ENCODE measurements at places on chromosomes 12 and 14.

DNA sequence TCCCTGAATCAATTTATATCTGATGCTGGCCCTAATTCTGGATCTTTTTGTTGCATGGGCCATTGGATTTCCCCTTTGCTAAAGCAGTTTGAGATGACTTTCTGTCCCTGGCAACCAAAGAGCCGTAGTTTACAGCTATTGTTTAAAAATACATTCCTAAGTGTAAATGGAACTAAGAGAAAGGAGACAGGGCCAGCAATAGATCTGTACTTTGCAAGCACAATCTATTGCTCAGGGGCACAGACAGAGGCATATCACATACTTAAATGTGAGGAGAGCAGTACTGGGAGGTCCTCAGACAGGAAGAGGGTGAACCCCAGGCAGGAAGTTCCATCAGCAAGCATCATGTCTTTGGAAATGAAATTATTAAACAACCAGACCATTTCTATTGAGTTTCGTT lies 126.6 kb downstream of the ZFP36L1 start:
- no peak for DNase-seq

GRCh38 chr14:96086574-96087077 lies 47.5 kb downstream of the C14orf132 start:
- no peak for DNase-seq

GRCh38 chr12:117028254-117028653 lies 71.0 kb downstream of the TESC start:
- DNase-seq, result no peak

DNA sequence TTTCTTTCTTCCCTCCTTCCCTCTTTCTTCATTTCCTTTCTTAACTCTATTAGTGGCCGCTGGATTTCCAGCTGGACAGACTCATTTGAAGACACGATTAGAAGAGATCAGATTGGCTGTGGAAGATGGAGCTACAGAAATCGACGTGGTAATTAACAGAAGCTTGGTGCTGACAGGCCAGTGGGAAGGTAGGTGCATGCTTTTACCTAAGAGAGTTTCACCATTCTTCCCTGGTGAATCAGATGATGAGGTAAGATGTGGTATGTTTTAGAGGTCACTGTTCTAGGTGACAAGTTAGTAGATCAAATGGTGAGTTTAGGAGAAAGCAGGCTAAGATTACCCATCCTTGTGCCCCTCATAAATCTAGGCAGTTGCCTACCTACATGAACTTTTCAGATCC lies 51.6 kb downstream of the DERA start:
- DNase-seq, result no peak

DNA sequence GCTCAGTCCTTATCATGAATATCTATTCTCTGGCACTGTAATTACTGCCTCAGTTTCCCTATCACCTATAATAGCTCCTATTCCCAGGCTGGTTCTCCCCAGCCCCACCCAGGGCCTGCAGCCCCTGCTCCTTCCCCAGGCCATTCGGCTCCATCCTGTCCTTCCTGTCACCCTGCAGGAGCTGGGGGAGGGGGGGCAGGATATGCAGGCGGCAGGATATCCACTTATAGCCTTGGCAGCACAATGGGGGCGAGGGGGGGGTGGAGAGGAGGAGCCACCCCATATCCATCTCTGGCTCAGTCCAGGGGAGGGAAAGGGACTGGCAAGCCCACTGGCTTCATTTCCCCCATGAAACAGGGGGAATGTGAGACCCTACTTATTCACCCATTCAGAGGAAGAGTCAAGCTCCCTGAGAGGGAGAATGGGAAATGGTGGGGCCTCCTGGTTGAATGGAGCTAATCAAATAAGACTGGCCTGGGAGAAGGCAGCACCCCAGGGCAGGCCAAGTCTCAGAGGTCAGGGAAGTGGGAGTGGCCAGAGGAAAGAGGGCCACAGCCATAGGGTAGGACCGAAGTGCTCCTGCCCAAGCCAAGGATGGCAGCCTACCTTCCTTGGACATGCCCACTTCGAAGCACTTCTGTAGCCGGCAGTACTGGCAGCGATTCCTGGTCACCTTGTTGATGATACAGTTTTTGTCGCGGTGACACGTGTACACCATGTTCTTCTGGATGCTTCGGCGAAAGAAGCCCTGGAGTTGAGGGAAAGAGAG lies 7.8 kb upstream of the ITGB7 start:
- no peak for DNase-seq

- no peak for DNase-seq
These were observed 335.1 kb downstream of the GPHN start for GRCh38 chr14:66842911-66843512.

DNA sequence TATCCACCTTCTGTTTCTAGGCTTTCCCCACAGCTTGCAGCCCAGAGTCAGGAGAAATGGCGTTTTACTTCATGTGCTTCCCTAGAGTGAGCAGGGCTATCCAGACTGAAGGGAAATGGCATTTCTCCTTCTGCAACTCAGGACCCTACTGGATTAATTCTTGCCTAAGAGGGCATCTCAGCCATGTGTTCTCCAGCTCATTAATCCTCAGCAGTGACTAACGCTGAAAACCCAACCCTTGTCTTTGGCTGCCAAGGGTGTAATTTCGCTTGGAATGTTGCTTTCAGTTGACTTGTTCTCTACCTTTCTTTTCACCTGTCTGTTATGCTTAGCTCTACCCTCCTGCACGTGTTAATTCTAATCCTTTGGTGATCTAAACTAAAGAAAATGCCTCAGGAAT lies 21.0 kb upstream of the EMP1 start:
- DNase-seq, result no peak

- no peak for DNase-seq
These were observed 22.6 kb upstream of the DRAM1 start for GRCh38 chr12:101854747-101855146.

DNA sequence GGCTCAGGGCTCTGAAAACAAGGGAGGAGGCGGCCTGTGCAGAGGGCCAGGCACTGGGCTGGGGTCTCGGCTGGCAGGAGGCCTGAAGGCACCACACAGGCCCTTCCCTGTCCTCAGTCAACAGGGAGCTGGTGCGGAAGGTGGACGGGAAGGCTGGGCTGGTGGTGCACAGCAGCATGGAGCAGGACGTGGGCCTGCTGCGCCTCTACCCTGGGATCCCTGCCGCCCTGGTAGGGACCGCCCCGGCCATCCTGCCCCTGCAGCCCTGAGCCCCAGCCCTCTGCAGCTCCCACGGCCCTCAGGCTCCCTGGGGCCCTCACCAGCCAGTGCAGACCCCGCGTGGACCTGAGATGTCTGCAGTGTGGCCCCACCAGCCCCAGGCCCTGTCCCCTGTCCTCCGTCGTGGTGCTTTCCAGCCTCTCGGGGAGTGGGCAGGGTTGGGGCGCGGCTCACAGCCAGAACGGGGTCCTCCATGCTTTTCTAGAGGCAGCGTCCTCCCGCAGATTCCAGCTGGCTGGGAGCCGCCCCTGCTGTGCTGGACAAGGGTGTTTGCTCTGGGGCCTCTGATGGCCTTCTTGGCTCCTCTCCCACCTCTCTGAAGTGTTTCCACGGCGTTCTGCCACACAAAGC lies 18.1 kb downstream of the ASPG start:
- no peak for DNase-seq

DNA sequence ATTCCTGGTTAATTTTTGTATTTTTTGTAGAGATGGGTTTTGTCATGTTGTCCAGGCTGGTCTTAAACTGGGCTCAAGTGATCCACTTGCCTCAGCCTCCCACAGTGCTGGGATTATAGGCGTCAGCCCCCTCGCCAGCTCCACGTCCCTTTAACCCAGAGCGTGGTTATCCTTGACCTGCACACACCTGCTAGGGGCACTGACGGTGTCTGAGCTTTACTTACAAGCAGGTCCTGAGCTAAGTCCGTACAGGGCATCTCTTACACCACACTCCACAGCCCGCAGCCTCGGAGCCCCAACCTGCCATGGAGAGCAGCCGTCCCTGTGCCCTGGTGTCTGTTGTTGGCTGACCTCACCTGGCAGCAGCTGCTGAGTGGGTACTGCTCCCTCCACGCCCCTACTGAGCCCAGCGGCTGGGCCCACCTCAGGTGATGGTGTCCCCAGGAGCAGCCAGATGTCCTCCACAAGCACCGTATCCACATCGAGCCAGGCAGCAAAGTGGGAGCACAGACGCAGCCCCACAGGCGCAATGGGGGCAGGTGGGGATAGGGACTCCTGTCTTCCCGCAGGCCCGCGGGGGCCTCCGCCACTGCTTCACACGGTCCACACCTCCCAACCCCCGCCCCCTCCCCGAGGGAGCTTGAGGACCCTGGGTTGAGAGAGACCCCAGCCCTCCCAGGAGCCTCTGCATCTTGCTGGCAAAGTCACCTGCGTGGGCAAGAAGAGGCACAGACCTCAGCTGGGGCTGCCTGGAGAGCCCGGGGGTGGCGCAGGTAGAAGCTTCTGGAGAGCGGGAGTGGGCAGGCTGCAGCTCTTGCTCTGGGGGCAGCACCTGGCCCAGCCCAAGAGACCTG lies 325.4 kb upstream of the SFSWAP start:
- DNase-seq, result no peak

DNA sequence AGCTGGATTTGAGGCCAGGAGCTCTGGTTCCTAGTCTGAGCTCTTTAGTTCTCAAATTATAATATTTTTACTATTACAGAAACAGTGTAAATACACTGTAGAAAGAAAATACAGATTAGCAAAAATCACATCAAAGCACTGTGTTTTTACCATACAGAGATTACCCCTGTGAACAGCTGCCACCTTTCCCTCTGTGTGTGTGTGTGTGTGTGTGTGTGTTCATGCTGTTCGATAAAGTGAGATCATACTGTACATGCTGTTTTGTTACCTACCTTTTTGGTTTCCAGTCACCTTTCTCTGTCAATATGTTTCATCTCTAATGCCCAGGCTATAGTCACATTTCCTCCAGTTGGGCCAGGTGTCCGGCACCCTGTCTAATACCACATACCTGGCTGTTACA lies 26.9 kb downstream of the MVK start:
- DNase-seq, result no peak

DNA sequence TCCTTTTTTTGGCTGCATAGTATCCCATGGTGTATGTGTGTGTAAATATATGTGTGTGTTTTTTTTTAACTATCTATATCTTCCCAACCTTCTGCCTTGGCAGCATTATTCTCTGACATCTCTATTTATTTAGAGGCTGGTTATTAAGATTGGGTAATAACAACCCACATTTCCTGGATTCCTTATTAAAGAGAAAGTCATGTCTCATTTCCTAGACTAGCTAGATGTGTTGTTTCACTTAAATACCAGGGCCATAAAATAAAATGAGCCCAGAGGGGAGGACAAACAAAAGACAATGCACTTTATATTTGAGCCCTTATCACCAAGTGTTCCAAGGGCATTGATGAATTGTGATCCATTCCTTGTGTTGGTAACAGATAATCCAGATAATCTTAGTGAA lies 169.1 kb downstream of the SLC5A8 start:
- no peak for DNase-seq

DNA sequence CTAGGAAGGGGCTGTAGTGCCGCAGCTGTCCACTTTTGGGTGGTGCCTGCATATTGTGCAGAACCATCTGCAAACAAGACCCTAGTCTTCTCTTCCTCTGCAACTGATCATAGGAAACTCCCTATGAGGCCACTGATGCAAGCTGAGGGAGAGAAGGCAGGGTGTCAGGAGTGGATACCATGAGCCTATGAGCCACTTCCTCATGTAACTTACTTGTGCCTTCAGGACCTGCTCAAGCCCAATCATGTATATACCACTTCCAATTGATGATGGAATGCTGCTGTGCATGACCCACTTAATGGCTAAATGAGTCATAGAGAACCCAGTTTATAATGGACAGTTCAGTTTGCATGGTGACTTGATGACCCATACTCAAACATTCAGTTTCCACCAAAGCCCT lies 107.9 kb downstream of the ALG10B start:
- no peak for DNase-seq

DNA sequence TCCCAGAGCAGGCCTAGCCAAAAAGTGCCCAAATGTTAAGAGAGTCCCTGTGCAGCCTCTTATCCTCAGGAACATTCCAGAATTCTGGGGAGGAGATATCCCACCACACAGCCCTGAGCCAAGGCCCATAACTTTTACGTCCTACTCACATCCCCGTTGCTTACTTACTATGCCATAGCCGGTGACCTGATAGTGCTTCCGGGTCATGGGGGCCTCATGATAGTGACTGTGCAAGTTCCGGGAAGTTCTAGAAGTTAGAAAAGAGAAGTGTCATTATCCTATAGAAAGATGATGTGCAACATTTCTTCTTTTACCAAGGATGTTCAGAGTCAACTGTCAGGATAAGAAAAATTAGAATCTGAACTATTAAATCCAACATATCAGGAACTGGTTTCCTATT lies 15.6 kb upstream of the NGB start:
- DNase-seq, result no peak

DNA sequence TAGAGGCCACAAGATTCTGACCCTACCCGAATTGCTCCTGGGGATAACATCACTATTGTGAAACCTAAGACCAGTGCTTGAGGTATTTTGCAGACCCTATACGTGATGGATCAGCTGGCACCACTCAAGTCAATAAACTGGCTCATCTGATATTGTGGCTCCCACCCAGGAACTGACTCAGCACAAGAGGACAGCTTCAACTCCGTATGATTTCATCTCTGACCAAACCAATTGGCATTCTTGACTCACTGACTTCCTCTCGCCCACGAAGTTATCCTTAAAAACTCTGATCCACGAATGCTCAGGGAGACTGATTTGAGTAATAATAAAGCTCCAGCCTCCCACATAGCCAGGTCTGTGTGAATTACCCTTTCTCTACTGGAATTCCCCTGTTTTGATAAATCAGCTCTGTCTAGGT lies 1036.1 kb upstream of the TMEM132C start:
- DNase-seq, result no peak

DNA sequence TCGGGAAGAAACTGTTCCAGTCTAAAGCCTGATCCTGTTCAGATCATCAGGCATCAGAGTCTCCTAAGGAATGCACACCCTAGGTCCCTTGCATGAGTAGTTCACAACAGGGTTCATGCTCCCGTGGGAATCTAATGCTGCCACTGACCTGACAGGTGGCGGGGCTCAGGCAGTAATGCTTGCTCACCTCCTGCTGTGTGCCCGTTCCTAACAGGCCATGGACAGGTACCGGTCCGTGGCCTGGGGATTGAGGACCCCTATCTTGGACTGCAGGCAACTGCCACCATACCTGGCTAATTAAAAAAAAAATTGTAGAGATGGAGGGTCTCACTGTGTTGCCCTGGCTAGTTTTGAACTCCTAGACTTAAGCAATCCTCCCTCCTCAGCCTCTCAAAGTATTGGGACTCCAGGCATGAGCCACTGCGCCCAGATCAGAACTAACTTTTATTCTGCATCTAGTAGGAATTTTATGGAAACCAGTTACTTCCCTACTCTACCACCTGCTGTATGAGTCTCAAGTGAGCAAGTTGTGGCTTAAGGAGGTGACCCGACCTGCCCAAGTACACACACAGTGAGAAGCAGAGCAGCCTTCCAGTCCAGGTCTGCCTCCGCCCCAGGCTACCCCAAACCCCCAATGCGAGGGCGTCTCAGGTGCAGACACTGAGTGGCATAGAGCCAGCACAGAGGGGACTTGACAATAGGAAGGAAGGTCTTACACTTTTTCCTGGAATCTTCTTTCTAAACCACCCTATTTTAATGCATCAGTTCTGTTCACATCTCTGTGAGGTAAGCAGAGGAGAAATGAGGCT lies 2.5 kb upstream of the PAPLN start:
- DNase-seq, result no peak

- DNase-seq, result peak; percentile 23
These were observed 98.8 kb downstream of the TMEM132C start for GRCh38 chr12:128365651-128366231.

GRCh38 chr14:92676403-92677086 lies 71.9 kb downstream of the LGMN start:
- DNase-seq, result no peak

All from T47D (cell line).